ENCODE measurements at places on chromosomes 11 and 22. TPM values are rescaled to one million over a fixed set of nuclear protein-coding genes. Genes with fewer than 3 reads are reported as not detected.

DNA sequence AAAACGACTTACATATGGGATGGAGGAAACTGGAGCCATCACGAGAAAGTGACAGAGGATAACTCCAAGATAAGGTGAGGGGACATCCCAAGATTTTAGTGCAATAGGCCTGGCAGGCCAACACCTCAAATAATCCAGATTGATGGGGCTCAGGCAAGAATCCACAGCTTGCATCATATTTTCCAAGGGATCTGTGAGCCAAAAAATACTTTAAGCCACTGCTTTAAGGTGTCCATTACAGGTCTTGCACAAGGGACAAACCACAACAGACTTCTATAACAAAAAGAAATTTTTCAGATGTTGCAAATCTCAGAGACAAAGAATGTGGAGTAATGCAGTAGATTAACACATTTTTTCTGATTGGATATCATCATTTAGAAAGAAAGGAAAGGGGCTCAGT lies 45.6 kb downstream of the DENND5A start:
- peak; percentile 29 for DNase-seq

RBM14 gene
- polyA plus RNA-seq: 99.7 TPM

GRCh38 chr22:45483918-45484499 lies 18.7 kb upstream of the FBLN1 start:
- no peak for DNase-seq

DNA sequence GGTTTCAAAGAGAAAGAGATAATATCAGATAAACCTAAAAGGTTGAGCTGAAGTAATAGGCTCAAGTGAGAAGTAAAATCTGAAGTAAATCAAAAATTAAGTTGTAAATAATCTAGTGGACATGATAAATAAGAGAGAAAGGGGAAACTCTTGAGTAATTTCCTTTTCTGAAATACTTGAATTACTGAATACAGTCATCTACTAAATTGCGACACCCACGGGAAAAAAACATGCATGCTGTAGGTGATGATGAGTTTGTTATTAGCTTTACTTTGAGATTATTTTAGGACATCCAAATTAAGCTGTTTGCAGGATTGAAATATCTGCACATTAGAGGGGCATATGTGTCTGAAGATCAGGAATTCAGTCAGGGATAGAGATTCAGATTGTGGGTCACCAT lies 50.0 kb upstream of the CARD18 start:
- no peak for DNase-seq

SLC5A12 gene
- polyA plus RNA-seq: not detected

DNA sequence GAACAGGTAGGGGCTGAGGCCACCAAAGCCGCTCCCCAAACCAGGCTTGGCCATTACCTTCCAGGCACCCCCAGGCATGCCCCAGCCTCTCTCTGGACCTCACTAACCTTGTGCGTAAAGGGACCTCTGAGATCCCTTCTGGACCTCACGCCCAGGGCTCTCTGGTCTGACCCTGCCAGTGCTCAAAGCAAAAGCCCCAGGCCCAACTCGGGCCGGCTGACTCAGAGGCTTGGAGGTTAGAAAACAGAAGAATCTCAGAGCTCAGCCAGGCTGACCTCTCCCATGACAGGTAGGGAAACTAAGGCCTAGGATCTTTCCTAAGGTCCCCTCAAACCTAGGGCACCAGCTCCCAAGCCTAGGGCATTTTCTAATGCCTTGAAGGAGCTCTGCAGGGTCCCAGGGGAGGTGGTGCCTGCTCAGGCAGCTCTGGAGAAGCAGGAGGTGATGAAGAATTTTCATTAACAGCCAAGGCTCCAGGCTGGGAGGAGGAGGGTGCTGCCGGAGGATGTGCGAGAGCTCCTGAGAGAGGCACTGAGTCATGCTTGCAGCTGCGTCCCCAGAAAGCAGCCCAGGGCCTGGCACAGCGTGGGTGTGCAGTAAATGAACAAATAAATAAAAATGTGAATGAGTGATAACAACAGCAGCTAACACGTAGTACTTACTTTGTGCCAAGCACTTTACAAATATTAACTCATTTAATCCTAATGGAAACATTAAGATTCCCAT lies 25.6 kb downstream of the ARRB1 start:
- DNase-seq: peak; percentile 84

- DNase-seq: no peak
Observed at GRCh38 chr11:43922744-43923405, 19.6 kb upstream of the C11orf96 start.

DNA sequence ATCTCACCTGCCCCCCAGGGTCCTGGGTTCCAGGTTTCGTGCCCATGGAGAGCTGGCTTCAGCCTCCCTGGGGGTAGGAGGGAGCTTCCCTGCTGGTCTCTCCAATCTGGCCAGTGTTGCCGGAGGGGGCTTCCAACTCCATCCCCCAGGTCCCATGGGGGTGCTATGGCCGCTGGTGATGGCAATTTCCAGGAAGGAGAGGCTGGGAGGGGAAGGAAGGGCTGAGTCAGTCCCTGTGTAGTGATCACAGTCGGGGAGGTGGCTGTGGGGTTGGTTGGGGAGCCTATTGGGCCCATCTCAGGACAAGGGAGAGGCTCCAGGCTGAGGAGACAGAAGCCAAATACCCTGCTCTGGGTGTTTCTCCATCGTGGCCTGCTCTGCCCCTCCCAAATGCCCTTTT lies 5.7 kb upstream of the CDC42EP2 start:
- no peak for DNase-seq

GRCh38 chr22:27309697-27310096 lies 491.9 kb downstream of the MN1 start:
- no peak for DNase-seq

BTG4 gene
- 0.38 TPM for polyA plus RNA-seq

GRCh38 chr11:5136261-5136660 lies 1.9 kb downstream of the OR52A5 start:
- DNase-seq: no peak

OR51I1 gene
- polyA plus RNA-seq: not detected

DNA sequence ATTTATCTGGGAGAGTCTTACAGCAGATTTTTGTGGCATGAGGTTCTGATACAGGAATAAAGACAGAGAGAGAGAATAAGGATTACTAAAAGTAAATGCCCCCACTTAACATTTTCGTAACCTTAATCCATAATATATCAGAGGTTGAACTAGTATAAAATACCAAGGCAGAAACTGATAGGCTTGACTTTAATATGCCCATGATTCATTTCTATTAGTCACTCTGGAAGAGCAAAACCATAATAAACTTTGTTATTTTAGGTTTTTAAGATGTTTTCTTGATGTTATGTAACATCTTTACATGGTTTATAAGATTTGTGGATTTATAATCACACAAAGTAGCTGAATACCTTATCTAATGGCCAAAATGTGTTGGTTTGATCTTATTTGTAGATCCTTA lies 19.1 kb downstream of the GUCY1A2 start:
- no peak for DNase-seq

SCGB1A1 gene
- not detected for polyA plus RNA-seq

DNA sequence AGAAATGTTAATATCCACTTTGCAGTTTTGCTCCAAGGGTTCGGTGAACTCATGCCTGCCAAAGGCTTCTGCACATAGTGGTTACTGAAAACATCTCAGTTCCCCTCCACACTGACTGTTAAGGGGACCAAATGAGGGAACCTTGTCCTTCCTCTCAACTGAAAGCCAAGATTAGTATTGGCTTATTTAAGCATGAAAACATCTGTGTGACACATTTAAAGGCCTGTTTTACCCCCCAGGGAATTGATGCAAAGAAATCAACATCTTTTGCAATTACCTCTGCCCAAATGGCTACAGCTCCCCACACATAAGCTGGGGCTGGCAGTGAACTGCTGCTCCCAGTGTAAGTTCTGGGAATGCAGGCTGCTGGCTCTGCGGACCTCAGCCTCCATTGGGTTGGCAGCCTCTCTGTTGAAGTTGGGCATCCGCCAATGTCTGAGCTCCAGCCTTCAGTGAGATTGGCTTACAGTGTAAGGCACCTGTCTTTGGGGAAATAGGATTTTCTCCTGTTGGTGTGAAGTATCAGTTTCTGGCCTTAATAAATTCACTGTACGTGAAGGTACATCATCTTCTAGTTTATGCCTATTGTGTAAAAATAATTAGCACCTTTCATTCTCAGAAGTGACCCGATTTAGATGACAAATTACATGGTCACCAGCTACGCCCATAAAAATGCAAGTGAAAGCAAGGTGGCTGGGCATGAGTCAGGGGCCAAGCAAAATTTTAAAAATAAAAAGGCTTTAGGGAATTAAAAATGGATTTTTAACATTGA lies 213.4 kb upstream of the SYN3 start:
- no peak for DNase-seq

TMEM191C gene
- 0.58 TPM for polyA plus RNA-seq

GRCh38 chr11:12213883-12214282 lies 103.5 kb downstream of the MICAL2 start:
- no peak for DNase-seq

DNA sequence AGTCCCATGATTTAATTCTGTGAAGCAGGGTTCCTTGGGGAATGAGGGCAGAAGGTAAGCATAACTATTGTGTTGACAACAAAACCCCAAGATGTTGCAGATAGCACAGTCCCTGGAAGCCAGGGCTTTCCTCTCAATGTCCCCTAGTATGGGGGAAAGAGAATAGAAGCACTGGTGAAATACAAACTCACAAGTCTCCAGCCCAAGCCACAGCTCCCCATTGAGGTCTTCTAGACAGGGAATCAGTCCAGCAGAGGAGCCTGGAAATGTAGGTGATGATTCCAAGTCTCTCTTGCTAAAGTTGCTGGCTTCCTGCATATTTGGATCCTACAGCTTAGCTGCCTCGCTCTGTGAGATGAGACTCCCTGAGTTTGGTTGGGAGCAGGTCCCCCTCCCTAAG lies 31.7 kb upstream of the DRD2 start:
- DNase-seq: no peak

DEPDC7 gene
- polyA plus RNA-seq: 15.1 TPM

GRCh38 chr22:18032455-18033101 lies 8.2 kb upstream of the MICAL3 start:
- DNase-seq: no peak

DNA sequence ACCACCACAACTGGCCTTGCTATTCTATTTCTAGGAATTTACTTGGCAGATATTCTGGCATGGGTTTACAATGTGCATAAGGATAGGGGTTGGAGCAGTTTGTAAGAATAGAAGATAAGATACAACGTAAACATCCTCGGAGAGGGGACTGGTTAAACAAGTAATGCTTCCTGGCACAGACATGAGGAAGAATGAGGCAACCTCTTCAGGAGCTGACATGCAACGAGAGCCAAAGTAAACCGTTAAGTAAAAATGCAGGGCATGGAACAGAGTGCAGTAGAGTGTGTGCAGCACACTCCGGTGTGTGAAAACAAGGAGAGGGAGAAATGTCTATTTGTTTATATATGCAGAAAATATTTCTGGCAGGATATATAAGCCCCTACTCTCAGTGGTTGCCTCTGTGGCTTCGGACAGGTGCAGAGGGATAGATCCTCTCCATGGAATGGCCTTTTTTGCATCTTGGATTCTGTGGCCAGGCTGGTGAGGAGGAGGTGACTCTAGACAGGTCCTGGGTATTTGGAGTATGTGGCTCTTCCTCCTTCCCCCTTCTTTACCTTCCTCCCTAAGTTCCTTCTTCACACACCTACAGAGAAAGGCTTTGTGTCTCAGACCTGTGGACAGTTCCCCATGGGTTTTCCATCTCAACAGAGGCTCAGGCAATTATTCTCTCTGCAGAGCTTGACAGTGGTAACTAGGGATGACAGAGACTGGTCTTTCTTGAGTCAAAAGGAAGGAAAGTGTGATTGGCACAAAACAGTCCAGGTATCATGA lies 2.5 kb downstream of the RAB36 start:
- no peak for DNase-seq

DNA sequence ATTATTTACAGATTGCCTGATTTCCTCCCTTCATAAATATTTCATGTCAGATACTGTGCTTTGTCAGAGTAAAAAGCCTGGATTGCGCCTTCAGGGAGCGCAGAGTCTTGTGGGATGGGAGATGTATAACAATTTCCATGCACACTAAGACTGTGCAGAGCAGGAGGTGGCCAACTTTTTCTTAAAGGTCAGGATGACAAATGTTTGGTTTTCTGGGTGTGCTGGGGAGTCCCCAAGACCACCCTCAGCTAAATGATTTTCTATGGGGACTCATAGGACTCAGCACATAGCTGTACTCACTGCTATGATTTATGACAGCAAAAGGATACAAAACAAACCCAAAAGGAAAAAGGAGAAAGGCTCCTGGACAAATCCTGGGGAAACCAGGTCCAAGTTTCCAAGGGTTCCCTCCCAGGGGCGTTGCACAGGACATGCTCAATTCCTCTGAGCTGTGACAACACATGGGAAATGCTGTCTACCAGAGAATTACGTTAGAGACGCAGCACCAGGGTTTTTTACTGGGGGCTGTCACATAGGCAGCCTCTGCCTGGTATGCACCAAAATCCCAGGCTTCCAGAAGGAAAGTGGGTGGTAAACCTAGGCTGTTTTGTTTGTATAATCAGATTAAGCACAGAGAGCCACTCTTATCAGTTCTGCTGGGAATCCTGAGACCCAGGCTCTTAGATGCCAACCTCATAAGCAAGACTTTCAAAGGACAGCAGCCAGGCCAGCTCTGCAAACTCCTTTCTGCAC lies 59.1 kb downstream of the CSNK2A3 start:
- no peak for DNase-seq

DNA sequence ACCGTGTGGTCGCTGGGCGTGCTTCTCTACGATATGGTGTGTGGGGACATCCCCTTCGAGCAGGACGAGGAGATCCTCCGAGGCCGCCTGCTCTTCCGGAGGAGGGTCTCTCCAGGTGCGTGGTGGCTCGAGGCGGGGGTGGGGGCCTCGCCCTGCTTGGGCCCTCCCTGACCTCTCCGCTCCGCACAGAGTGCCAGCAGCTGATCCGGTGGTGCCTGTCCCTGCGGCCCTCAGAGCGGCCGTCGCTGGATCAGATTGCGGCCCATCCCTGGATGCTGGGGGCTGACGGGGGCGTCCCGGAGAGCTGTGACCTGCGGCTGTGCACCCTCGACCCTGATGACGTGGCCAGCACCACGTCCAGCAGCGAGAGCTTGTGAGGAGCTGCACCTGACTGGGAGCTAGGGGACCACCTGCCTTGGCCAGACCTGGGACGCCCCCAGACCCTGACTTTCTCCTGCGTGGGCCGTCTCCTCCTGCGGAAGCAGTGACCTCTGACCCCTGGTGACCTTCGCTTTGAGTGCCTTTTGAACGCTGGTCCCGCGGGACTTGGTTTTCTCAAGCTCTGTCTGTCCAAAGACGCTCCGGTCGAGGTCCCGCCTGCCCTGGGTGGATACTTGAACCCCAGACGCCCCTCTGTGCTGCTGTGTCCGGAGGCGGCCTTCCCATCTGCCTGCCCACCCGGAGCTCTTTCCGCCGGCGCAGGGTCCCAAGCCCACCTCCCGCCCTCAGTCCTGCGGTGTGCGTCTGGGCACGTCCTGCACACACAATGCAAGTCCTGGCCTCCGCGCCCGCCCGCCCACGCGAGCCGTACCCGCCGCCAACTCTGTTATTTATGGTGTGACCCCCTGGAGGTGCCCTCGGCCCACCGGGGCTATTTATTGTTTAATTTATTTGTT lies 2.4 kb downstream of the PIM3 start:
- DNase-seq: no peak

BUD13 gene
- polyA plus RNA-seq: 9.8 TPM

- DNase-seq: no peak
Observed at GRCh38 chr11:1397862-1398527, 8.3 kb downstream of the BRSK2 start.

INPP5J gene
- 1.8 TPM for polyA plus RNA-seq

GRCh38 chr11:574632-575312 lies 1.5 kb upstream of the PHRF1 start:
- no peak for DNase-seq

ABCC8 gene
- polyA plus RNA-seq: 1.1 TPM
